Calu3 (cell line): ENCODE measurements at places on chromosomes 16 and 17. TPM values are rescaled to one million over a fixed set of nuclear protein-coding genes. Genes with fewer than 3 reads are reported as not detected.

Gene RNF222
- not detected in 2 replicates for total RNA-seq

GRCh38 chr17:48831549-48831883 lies 681 bp downstream of the CALCOCO2 start:
- H3K27me3 ChIP-seq, result no peaks in the 10 kb centered on the region
- peaks cover 18% of the 10 kb centered on the region for H3K36me3 ChIP-seq
- no peak for DNase-seq
- H3K27ac ChIP-seq, result peak overlapping the region; percentile 94

DNA sequence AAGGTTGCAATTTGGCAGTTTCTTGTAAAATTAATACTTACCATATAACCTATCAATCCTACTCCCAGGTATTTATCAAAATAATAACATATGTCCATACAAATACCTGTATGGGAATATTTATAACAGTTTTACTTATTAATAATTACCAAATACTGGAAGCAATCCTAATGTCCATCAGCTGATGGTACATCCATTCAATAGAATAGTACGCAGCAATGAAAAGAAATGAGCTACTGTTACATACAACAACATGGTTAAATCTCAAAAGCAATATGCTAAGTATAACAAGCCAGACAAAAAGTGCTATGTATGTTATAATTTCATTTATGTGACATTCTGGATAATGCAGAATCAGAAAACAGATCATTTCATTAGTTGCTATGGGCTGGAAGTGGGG lies 1.2 kb downstream of the HYDIN start:
- no peak for DNase-seq
- no peak overlapping the region for H3K27ac ChIP-seq
- H3K27me3 ChIP-seq, result peaks cover 11% of the 10 kb centered on the region
- H3K36me3 ChIP-seq, result peaks cover 9% of the 10 kb centered on the region
- H3K4me3 ChIP-seq, result no peak overlapping the region
- peaks cover 13% of the 10 kb centered on the region for H3K4me1 ChIP-seq

Gene C17orf75
- 17.6 and 21.1 TPM in 2 replicates for total RNA-seq

- no peaks in the 10 kb centered on the region for H3K36me3 ChIP-seq
- DNase-seq, result no peak
- no peak overlapping the region for H3K4me3 ChIP-seq
- no peak overlapping the region for H3K27ac ChIP-seq
- H3K4me1 ChIP-seq, result peaks cover 13% of the 10 kb centered on the region
These were observed 14.7 kb downstream of the KCTD19 start for GRCh38 chr16:67311607-67312488.

DNA sequence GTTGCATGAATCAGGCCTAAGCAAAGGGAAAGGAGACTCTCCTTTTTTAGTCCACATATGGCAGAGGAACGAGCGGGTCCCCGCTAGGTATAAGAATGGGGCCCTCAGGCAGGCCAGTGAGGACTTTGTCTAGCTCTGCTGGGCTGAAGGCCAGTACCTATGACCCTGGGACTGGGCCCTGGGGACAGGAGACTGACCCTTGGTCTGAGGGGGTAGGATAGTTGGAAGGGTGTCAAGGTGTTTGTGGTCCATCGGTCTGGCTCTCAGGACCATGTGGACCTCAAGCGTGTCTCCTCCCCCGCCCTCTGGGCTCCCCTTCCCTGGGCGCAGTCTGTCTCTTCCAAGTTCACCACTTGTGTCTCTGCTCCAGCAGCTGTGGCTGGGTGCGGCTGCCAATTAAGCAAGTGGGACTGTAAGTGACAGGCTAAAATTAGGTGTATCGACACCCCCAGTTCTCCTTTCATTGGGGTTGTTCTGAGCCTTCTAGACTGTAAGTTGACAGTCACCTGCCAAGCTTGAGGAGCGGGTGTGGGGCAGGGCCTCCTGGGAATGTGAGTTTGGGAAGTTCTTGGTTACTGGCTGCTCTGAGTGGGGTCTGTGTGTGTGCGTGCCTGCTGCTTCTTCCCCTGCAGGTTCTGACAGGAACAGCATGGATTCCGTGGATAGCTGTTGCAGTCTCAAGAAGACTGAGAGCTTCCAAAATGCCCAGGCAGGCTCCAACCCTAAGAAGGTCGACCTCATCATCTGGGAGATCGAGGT lies 24.5 kb downstream of the AKAP1 start:
- H3K4me1 ChIP-seq, result peaks cover 9% of the 10 kb centered on the region
- no peaks in the 10 kb centered on the region for H3K27me3 ChIP-seq
- peaks cover 18% of the 10 kb centered on the region for H3K36me3 ChIP-seq
- DNase-seq, result no peak
- peak overlapping the region; percentile 23 for H3K27ac ChIP-seq
- no peak overlapping the region for H3K4me3 ChIP-seq

DNA sequence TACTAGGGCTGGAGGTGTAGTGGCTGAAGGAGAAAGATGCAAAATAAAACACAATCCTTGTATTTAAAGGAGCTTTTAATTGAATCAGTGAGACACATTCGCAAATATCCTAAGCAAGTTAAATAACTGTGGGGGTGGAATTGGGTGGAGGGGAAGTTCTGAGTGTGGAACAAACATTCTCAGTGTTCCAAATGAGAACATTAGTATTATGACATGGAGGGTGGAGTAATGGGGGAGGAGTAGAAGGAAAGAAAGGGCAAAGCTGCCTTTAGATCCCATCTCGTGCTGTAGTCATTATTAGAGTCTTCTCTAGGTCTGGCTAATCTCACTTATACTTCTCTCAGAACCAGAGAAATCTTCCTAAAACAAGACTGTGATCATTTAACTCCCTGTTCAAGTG lies 169.7 kb downstream of the ANKFN1 start:
- H3K27ac ChIP-seq, result no peak overlapping the region
- DNase-seq, result no peak
- H3K27me3 ChIP-seq, result peaks cover 29% of the 10 kb centered on the region
- no peak overlapping the region for H3K4me3 ChIP-seq
- H3K36me3 ChIP-seq, result no peaks in the 10 kb centered on the region

Gene RPH3AL
- 14.1 and 17.9 TPM in 2 replicates for total RNA-seq

DNA sequence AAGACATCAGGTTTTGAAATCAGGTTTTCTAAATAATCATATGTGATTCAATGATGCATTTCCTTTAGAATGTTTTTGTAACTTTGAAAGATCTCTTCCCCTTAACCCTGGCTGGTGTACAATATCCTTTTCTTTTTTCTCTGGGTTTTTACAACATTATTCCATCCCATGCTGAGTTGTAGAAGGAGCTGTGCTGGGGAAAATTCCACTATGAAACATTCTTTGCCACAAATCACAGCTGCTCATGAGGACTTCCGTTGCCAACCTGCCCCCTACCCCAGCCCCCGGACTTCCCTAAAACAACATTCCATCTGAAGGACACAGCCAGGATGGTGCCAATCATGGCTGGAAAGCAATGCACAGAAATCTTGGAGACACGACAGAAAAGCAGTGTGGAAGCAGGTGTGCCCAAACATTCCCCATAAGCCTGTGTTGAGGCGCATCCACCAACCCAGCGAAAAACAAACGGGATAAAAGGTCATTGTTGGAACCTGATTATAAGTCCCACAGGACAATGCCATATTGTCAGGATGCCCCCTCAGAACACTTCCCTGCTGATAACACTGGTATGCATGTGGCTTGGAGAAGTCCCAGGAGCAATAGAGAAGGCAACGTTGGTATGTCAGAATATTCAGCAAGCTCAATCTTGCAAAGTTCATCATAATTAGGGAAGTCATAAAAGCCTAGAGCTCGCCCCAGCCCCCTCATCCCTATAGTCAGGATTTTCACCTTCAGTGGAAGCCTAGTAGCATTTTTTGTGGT lies 475.0 kb downstream of the HS3ST3B1 start:
- H3K4me3 ChIP-seq, result no peak overlapping the region
- H3K27me3 ChIP-seq, result no peaks in the 10 kb centered on the region
- no peaks in the 10 kb centered on the region for H3K4me1 ChIP-seq
- no peak overlapping the region for H3K27ac ChIP-seq

GRCh38 chr17:43025290-43025657 lies 243 bp downstream of the RND2 start:
- peaks cover 16% of the 10 kb centered on the region for H3K4me1 ChIP-seq
- no peak for DNase-seq
- peak overlapping the region; percentile 79 for H3K4me3 ChIP-seq
- H3K27ac ChIP-seq, result no peak overlapping the region
- peaks cover 43% of the 10 kb centered on the region for H3K27me3 ChIP-seq

GRCh38 chr17:71922439-71922838 lies 198.4 kb upstream of the SOX9 start:
- no peak overlapping the region for H3K4me3 ChIP-seq
- no peak overlapping the region for H3K27ac ChIP-seq
- peaks cover 8% of the 10 kb centered on the region for H3K27me3 ChIP-seq
- no peak for DNase-seq
- H3K36me3 ChIP-seq, result no peaks in the 10 kb centered on the region

DNA sequence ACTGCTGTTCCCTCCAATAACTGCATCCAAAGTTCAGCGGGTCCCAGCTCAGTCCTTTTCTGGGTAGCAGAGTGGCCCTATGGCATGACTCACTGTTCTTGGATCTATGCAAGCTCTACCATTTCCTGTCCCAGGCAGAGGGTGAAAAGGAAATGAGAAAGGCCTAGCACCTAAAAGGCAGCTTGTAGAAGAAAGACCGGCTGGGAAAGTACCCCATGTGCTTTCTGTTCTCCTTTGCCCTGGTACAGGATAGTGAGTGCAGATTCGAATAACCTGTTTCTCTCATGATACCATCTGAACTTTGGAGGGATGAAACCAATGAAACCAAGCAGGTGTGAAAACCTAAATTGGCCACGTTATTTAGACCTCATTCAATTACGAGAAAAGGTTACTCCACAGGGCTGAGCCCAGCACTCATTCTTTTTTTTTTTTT lies 12.7 kb upstream of the HASPIN start:
- H3K36me3 ChIP-seq, result peaks cover 4% of the 10 kb centered on the region
- H3K27me3 ChIP-seq, result no peaks in the 10 kb centered on the region
- no peaks in the 10 kb centered on the region for H3K4me1 ChIP-seq
- DNase-seq, result no peak
- H3K4me3 ChIP-seq, result no peak overlapping the region

DNA sequence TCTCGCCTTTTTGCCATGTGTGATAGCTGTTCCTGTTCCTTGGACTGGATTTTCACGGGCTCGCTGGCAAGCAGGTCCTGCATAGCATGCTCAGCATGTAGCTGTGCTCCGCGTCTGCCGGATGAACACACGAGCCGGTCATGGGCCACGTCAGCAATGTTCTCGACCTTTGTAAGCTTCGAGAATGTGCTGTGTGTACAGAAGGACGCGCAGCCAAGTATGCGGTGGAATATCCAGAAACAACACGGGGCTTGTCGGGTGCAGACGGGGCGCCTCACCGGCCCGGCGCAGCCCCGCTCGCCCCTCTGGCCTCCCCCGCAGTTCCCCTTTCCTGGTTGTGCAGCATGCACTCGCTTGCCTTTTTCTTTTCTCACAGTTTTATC lies 42.2 kb downstream of the RPTOR start:
- H3K4me3 ChIP-seq, result no peak overlapping the region
- H3K27me3 ChIP-seq, result no peaks in the 10 kb centered on the region
- H3K36me3 ChIP-seq, result peaks cover 5% of the 10 kb centered on the region
- no peaks in the 10 kb centered on the region for H3K4me1 ChIP-seq
- DNase-seq, result no peak

Gene RHBDF1
- total RNA-seq, result 47.3 and 60.2 TPM in 2 replicates

Gene PRSS53
- total RNA-seq, result 4.6 and 7.0 TPM in 2 replicates

Gene OTOP2
- not detected in 2 replicates for total RNA-seq

DNA sequence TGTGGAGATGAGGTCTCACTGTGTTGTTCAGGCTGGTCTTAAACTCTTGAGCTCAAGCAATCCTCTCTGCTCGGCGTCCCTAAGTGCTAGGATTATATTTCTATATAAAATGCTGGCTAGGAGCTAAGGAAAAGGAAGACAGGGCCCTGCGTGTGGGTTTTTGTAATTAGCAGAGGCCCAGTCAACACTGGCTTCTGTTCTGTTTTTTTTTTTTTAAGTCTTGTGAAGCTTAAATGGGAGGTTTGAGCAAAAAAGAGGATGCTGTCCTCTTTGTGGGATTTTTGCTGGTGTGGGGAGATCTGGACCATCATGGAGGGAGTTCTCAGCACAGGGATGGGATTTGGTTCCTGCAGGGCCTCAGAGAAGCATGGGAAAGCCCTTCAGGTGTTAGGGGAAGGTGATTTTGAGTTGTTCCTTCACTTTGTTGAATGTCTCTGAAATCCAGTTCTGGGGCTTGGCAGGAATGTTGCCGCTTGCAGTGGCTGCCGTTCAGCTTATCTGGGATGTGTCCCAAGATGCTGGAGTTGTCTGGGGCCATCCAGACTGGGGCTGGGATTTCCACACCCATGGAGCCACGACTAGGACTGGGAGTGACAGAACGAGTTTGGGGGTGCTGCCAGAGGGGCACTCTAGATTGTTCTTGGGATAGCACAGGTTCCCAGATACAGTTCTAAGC lies 4.2 kb downstream of the PYCARD start:
- no peak for DNase-seq
- H3K4me3 ChIP-seq, result no peak overlapping the region
- peaks cover 5% of the 10 kb centered on the region for H3K27me3 ChIP-seq
- peaks cover 90% of the 10 kb centered on the region for H3K36me3 ChIP-seq

DNA sequence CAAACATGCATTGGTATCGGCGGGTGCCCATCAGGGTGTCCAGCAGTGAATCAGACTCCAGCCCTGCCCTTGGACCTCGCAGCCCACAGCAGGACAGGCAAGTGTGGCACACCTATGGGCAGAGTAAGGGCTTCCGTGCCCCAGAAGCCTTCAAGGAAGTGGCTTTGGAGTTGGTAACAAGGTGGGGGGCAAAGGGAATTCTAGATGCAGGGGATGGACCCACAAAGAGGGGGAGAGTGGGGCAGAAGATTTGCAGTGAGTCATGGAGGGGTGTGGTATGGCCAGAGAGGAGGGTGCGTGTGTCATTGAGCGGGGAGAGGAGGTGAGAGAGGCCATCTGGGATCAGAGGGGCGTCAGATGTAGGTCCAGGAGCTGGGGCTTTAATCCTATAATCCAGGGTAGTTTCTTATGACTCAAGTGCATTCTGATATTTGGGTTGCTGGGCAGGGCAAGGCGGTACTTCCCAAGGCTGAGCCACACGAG lies 8.5 kb upstream of the SPNS2 start:
- H3K36me3 ChIP-seq, result peaks cover 37% of the 10 kb centered on the region
- DNase-seq, result no peak
- peaks cover 48% of the 10 kb centered on the region for H3K4me1 ChIP-seq

DNA sequence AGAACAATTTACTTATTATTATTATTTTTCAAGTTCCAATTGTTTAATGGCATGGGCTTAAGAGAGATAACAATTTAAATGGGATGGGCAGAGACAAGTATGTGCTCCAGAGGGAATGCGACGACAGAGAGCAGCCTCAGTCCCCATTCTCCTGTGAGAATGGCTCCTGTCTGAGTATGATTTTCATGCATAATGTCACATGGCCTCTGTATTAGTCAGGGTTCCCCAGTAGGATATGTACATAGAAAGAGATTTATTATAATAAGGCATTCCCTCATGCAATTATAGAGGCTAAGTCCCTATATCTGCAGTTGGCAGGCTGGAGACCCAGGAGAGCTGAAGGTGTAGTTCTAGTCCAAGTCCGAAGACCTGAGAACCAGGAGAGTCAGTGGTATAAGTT lies 22.9 kb upstream of the NKD1 start:
- no peak overlapping the region for H3K4me3 ChIP-seq
- DNase-seq, result no peak
- H3K4me1 ChIP-seq, result no peaks in the 10 kb centered on the region
- no peak overlapping the region for H3K27ac ChIP-seq

GRCh38 chr17:29575511-29576213 lies 7.2 kb downstream of the TP53I13 start:
- H3K4me1 ChIP-seq, result peaks cover 8% of the 10 kb centered on the region
- DNase-seq, result no peak
- no peaks in the 10 kb centered on the region for H3K27me3 ChIP-seq
- H3K36me3 ChIP-seq, result peaks cover 32% of the 10 kb centered on the region

Gene ZNF624
- total RNA-seq, result 2.3 and 3.3 TPM in 2 replicates

Gene ST6GALNAC1
- 52.2 and 52.4 TPM in 2 replicates for total RNA-seq

Gene MIEN1
- 2,121 and 2,217 TPM in 2 replicates for total RNA-seq
